ENCODE measurements at places on chromosomes 6 and 20. TPM values are rescaled to one million over a fixed set of nuclear protein-coding genes. Genes with fewer than 3 reads are reported as not detected.

DNA sequence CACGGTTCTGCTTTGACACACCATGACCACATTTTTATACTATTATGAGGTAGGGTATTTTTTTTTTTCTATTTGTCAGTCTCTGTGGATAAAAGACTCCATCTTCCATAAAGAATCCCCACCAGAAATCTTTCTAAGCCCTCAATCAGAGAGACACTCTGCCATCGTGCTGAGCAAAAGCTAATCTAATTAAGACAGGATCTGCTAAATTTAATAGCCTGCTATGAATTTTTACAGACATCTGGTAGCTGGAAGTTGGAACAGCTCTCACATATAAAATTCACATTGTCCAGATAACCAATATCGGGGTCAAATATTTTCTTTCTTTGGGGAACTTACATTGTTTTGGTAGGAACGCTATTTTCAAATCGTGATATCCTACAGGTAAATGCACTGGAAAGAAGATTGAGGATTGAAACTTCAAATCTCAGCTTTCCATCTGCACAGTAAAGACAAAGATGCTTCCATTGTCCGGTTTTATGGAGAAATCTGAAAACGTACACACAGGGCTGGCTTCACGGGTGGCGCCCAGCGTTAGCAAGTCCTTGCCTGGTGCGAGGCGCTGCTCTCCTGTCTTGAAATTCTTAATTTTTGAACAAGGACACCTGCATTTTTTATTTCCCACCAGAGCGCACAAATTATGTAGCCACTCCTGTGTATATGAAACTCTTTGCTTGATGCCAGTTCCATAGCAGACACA lies 573.8 kb upstream of the NOX3 start:
- DNase-seq = no peak

DNA sequence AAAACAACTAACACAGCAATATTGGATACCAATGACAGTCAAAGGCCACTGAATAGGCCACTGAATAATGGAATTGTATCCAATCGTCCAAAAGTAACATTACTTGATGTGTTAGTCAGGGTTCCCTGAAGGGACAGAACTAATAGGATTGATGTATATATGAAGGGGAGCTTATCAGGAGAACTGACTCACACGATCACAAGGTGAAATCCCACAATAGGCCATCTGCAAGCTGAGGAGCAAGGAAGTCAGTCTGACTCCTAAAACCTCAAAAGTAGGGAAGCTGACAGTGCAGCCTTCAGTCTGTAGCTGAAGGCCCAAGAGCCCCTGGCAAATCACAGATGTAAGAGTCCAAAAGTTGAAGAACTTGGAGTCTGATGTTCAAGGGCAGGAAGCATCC lies 571.4 kb downstream of the PRKN start:
- peak; percentile 46 for DNase-seq

GRCh38 chr6:72677740-72678139 lies 55.9 kb downstream of the KCNQ5 start:
- DNase-seq = no peak

GLP1R gene
- not detected for total RNA-seq

DNA sequence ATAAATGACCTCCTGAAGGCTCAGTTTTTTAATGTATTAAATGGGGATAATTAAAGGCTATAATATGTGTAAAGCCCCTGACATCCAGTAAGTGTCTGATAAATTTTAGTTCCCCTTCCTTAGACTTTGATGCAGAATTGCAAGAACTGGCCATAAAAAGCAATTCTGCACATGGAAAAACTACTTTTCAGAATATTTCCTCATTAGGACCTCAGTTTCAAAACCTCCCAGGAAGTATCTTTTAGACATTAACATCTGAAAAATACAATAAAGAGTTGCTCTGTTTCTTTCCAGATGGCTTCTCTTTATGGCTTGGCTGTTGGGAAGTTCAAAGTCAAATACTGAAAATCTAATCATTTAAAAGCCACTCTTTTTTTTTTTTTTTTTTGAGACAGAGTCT lies 106.3 kb upstream of the ZNF217 start:
- no peak for DNase-seq

PSORS1C2 gene
- not detected for total RNA-seq

GRCh38 chr6:7042056-7042653 lies 65.6 kb upstream of the RREB1 start:
- peak; percentile 58 for DNase-seq

- peak; percentile 78 for DNase-seq
Observed at GRCh38 chr20:47878601-47879027, 93.3 kb upstream of the SULF2 start.

DNA sequence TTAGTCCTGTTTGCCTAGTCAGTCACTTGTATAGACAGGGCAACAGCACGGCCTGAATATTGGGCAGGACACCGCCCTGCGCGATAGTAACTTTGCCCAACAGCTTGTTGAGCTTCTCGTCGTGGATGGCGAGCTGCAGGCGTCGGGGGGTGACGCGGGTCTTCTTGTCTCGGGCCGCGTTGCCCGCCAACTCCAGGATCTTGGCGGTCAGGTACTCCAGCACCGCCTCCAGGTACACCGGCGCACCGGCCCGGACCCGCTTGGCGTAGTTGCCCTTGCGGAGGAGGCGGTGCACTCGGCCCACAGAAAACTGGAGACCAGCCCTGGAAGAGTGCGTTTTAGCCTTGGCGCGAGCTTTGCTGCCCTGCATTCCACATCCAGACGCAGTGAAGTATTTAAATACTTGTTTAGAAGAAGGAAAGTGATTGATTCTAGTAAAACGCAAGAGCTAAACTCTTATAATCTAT lies 92.8 kb upstream of the BTN3A2 start:
- no peak for DNase-seq

DEFB118 gene
- not detected for total RNA-seq

NFATC2 gene
- 0.23 TPM for total RNA-seq
